ENCODE measurements at places on chromosomes 3 and 15. TPM values are rescaled to one million over a fixed set of nuclear protein-coding genes. Genes with fewer than 3 reads are reported as not detected.
A peak's percentile ranks its signal among the peaks of the same experiment; 100 is the strongest.

GRCh38 chr15:64009798-64010261 is 36.5 kb downstream of the DAPK2 start:
- DNase-seq = no peak

SENP8 gene
- total RNA-seq = 3.3 TPM

GRCh38 chr15:41073028-41073427 is 43.1 kb downstream of the INO80 start:
- no peak for DNase-seq

DPPA4 gene
- total RNA-seq = not detected

NUDT16 gene
- total RNA-seq = 18.4 TPM

KLF15 gene
- total RNA-seq = 55.1 TPM

- no peak for DNase-seq
Measured at GRCh38 chr3:113409676-113410075, 31.6 kb downstream of the CFAP44 start.

- no peak for DNase-seq
Measured at GRCh38 chr3:132456136-132456535, 38.8 kb downstream of the DNAJC13 start.

GRCh38 chr15:93085692-93086091 is 3.3 kb downstream of the RGMA start:
- no peak for DNase-seq

DNA sequence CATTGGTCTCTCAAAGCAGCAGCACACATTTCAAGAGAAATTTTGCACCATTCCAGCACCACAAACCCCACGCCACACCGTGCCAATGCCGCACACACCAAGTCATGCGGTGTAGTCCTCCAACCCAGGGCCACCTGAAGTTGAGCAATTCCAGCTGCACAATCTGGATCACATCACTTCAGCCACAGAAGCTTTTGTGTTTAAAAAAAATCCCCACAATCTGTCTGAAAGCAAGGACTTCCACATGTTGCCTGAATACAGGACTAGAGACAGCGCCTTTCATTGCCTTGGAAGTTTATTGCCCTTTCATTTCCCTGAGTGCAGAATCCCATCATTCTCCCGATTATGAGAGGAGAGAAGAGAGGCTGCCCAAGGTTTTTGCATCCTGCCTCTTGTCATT is 175.6 kb upstream of the BCL6 start:
- no peak for DNase-seq

C3orf20 gene
- not detected for total RNA-seq

GRCh38 chr3:86914670-86915069 is 76.3 kb downstream of the VGLL3 start:
- no peak for DNase-seq

- no peak for DNase-seq
Measured at GRCh38 chr3:169148448-169149348, 514.8 kb downstream of the MECOM start.

GRCh38 chr15:49888323-49888693 is 230.7 kb downstream of the ATP8B4 start:
- DNase-seq = no peak

- DNase-seq = no peak
Measured at GRCh38 chr15:72235298-72235697, 4.3 kb upstream of the PKM start.

DNA sequence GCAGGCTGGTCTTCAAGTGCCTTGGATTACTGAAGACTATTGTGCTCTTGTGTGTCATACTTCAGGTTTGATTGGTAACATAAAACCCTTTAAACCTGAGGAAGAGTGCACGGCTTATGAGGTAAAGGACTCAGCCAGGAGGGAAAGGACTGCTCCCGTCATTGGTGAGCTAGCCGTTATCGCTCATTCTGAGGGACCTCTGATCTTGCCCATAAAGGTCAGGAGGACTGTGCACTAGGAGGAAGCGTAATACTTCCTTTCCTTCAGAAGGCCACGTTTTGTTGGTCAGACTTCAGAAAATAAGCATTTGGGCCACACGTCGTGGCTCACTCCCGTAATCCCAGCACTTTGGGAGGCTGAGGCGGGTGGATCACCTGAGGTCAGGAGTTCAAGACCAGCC is 37.7 kb downstream of the PXK start:
- no peak for DNase-seq

GRCh38 chr3:194779729-194780224 is 94.1 kb downstream of the FAM43A start:
- peak; percentile 57 for DNase-seq

DNA sequence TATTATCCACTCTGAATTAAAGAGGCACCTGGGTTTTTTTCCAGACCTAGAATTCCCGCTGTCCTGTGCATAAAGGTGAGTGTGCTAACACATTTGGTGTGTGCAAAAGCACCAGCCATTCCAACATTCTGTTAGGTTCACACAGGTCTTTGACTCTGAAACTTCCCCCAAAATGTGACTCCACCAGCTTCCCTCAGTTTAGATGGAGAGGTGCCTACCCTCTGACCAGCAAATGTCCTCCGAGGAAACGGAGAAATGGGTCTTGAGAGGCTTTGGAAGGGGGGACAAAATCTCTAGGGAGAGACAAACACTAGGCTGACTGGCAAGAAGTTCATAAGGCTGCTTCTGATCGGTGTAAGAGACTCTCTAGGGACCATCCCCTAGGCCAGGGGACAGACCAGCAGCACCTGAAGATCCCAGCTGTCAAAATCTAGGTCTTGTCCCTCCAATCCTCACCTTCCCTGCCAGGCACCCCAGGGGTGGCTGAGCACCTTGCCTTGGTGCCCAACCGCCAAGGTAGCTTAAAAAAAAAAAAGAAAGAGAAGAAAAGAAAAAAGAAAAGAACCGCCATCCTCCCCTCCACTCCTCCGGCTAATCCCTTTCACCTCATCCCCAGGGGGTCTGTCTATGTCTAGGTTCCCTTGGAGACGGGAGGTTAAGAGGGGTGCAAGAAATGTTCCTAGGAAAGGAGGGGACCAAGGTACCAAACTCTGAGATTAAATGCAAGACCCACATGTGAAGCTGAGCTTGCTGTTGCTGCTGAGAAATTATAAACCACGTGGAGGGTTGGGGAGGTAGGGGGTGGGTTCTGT is 2.0 kb upstream of the MECOM start:
- no peak for DNase-seq
